ENCODE measurements at places on chromosomes 3 and 15. TPM values are rescaled to one million over a fixed set of nuclear protein-coding genes. Genes with fewer than 3 reads are reported as not detected.

MED12L gene
- 0.23 TPM for total RNA-seq

PPM1M gene
- 4.5 TPM for total RNA-seq

SLC28A2 gene
- total RNA-seq = not detected

ATP8B4 gene
- total RNA-seq = 0.79 TPM

TATDN2 gene
- total RNA-seq = 31.1 TPM

All from A549 treated with Mapracorat at 1 μM for 4 hours (cell line).